CD4-positive, alpha-beta T cell treated with Interleukin-15 for 4 hours (primary cell): ENCODE measurements at places on chromosomes 2 and 18.

DNA sequence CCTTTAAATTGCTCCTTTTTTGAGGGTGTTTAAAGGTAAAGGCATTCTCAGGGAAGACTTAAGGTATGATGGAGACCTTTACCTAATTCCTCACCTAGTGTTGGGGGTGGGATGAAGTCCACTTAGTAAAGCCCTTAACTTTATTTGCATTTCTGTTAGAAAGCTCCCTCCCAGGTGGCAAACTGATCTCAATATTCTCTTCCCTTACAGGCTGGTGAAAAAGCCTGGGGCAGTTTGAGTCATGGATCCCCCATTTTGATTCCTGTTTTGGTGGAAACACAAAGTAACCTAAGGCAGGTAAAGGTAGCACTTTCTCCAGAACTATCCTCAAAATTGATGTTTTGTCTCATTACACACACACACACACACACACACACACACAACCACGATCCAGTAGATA, 33.8 kb upstream of the HNRNPA3 start:
- DNase-seq: no peak

DNA sequence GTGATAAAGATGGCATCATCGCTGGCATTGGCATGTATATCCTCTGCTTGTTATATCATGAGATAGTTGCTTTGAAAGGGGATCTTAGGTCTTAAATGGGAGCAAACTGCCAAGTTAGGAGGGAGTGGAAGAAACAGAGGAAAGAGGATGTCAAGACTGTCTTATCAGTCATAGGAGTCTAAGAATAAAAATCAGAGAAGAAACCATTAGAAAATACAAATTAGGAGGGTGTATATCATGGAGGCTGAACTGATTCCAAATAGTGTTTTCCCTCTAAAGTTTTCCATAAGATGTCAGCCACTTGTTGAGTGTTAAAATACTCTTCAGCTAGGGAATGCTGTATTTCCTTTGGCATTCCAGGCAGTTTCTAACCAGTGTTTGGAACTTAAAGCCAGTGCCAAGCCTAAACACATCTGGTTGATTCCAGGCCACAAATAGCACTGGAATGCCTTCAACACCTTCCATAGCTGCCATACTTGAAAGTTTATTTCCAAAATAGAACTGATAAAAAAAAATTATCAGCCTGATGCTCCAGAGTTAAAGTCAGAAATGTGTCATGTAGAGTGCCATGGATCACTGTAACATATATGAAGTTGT, 129.4 kb downstream of the ZEB2 start:
- no peak for DNase-seq

DNA sequence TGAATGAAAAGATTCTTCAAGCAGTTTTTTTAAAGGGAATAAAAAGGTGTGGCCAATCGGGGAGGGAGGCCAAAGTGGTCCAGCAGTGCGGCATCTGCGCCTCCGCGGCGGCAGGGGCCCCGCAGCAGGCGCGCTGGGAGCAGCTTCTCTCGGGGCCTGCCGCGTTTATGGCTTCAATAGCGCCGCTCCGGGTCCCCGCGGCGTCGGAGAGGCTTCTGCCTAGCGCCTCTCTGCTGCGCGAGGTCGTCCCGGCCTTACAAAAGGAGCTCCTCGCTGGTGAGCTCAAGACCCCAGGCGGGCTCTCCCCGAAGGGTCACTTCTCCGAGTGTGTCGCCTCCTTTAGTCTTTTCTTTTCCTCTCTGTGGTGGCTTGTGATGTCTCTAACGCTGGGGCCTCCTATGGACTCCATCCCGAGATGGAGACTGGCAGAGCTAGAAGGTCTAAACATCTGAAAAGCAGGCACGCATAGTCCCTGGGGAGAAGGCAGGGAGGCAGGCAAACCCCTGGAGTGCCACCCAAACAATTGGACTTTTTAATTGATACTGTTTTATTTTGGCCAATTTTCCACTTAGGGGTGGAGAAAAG, 67.1 kb downstream of the SUMO1 start:
- no peak for DNase-seq

GRCh38 chr2:119008108-119008507, 66.1 kb downstream of the MARCO start:
- DNase-seq: no peak

DNA sequence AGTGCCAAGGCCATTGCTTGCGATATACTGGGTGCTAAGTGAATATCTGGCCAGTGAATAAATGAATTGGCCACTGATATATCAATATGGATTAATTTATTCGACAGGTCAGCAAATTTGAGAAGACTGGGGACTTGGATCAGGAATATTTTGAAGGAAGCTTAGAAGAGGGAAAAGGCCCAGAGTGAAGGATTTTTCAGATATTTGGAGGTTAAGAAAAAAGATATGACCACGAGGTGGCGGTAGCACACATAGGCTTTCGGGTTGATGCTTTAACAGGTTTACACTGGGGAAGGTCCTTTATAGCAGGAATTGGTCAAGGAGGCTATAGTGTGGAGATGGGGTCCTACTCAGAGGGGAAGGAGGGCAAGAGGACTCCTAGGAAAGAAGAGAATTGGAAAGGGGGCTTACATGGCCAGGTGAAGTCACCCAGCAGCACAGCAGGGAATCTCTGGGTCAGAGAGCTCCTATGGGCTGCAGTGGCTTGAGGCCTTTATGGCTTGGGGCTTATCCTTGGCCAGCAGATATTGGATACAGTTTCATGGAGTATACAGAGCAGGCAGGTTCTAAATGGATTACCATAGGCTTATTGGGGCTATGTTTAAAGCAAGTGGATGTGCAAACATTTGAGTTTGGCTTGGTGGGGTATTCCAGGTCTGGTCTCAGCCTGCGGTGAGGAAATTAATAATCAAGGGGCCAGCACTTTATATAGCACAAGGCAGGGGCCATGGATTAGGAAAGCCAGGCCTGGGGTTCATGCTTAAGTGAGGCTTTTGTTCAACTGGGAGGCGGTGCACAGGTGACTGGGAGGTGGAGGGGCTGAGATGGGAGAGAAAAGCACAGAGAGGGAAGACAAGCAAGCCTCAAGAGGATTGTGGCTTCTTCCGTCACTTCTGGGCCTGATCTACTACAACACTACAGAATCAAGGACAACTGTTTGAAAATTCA, 9.7 kb downstream of the IL1RN start:
- DNase-seq: peak; percentile 53

DNA sequence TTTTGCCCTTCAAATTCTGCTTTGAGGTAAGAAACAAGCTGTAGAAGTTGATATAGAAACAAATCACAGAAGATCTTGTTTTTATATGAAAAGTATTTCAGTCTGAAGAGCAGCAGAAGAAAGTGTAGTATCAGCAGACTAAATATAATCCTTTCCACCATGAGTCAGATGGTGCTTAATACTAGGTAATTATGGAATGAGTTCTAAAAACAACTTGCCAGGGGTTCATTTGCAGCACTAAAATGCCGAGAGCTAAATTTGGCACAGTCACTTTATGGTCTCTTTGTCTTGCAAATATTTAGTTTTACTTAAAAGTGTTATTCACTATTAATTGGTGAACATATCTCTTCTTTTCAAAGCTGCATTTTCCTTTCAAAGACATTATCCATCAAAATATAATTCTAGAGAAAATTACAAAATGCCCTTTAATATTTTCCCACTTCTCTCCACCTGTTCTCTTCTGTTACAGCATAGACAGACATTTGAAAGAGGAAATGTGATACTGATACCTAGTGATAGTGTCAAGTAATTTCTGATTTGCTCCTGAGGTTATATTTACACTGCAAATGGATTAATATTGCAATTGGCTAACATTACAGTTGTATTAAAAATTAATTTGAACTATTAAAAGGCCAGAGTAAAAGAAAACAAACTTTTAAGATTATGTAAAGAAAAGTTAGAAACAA, 5.3 kb downstream of the MYL1 start:
- no peak for DNase-seq

- DNase-seq: no peak
Measured at GRCh38 chr2:75602724-75603342, 42.1 kb upstream of the EVA1A start.
